ENCODE measurements at places on chromosomes 1 and 21.
A peak's percentile ranks its signal among the peaks of the same experiment; 100 is the strongest.

- DNase-seq, result no peak
Observed at GRCh38 chr1:89757532-89757931, 63.3 kb upstream of the LRRC8D start.

DNA sequence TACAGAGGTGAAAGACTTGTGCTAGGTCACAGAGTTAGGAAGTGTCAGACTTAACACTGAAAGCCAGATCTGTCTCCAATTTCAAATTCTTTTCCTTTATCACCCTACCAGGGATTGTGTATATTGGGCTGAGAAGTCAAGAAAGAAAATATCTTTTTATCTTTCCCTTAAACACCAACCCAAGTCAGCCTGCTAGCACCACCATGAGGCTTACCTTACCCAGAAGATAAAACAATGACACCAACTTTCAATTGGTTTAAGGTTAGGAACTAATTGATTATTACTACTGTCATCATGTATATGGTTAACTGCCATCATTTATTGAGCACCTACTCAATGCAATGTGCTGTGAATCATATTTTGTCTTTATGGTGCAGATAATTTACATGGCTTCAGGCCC is 178.9 kb upstream of the FOXD3 start:
- no peak for DNase-seq

DNA sequence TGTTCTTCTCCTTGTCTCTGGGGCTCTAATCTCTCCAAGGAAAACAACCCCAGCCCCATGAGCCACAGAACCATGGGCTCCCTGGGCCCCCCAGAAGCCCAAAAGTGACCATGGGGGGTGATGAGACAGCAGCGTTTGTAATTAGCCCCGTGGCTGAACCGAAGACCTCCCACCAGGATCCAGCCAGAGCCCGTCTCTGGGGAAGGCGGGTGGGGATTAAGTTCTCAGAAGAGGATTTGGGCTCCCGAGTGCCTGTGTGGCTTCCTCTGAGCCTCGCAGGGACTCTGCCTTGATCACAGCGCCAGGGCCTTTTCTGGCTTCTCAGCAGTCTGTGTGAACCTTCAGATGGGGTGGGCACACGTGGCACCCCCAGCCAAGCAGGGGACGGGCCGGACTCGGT is 77.0 kb downstream of the ALPL start:
- no peak for DNase-seq

DNA sequence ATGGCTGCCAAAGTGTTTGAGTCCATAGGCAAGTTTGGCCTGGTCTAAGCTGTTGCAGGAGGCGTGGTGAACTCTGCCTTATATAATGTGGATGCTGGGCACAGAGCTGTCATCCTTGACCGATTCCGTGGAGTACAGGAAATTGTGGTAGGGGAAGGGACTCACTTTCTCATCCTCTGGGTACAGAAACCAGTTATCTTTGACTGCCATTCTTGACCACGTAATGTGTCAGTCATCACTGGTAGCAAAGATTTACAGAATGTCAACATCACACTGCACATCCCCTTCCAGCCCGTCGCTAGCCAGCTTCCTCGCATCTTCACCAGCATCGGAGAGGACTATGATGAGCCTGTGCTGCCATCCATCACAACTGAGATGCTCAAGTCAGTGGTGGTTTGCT is 215.8 kb upstream of the JUN start:
- no peak for DNase-seq

DNA sequence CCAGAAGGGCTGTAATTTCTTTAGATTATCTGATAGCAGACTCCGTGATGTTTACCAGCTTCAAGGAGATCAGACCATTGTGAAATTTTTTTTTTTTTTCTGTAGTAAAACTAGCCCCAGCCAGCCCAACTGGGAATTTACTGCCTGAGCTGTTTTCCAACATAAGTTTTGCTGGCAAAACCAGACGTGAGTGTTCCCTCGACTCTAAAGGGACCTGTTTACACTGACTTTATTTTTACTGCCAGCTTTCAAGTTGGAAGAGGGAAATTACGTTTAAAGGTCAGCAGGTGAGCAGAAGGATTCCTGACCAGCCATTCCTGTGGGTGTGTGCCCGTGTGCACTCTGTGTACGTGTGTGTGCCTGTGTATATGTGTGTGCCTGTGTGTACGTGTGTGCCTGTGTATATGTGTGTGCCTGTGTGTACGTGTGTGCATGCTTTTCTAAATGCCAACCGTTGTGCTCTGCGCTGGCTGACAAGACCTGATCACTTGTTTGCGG is 374 bp downstream of the MAB21L3 start:
- no peak for DNase-seq

DNA sequence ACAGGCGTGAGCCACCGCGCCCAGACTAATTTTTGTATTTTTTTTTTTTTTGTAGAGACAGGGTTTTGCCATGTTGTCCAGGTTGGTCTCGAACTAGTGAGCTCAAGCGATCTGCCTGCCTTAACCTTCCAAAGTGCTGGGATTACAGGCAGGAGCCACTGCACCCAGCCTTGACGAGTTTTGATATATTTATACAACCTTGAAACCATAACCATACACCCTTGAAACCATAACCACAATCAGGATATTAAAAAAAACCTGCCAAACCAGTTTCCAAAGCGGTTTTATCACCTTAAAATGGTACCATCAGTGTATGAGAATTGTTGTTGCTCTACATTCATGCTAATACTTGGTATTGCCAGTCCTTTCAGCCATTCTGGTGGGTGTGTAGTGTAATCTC is 3.7 kb upstream of the PHACTR4 start:
- DNase-seq, result no peak

- no peak for DNase-seq
Observed at GRCh38 chr1:1181938-1182410, 8.3 kb downstream of the TTLL10 start.

GRCh38 chr1:219352961-219353651 is 179.4 kb downstream of the LYPLAL1 start:
- DNase-seq, result no peak

- DNase-seq, result no peak
Observed at GRCh38 chr1:152924191-152924590, 15.8 kb downstream of the IVL start.

DNA sequence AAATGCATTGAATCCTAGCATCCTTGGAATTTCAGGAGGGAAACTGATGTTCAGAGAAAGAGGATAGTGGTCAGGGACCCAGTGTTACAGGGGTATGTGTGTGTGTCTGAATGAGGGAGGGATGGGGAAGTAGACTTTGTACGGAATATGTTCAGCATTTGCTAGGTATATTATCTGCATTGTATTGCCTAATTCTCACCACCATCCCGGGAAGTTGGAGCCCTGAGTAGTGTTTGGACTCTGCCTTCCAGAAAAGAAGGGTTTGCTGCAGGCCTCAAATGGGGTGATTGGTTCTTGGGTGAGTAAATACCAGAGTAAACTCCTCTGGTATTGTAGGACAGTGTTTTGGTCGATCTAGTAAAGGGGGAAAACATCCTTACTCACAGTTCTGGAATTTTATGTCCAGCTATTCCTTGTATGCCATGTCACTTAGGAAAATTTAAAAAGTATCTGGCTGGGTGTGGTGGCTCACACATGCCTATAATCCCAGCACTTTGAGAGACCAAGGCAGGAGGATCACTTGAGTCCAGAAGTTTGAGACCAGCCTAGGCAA is 7.1 kb upstream of the ZNF496 start:
- DNase-seq, result peak; percentile 33

DNA sequence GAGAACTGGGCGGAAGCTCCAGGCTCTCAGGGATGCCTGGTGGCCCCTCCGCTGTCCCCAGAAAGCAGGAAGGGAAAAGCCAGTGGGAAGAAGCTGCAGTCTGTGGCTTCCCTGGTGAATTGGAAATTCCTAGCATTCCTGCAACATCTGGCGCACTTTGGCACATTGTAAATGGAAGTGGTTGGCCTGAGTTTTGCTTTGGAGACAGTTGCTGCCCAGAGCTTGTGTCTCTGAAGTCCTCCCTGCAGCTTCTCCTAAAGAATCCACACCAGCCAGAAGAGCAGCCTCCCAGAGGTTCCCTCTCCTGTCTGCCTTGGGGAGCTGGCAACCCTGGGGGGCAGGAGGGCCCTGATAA is 48.2 kb downstream of the ARHGEF10L start:
- peak; percentile 64 for DNase-seq

DNA sequence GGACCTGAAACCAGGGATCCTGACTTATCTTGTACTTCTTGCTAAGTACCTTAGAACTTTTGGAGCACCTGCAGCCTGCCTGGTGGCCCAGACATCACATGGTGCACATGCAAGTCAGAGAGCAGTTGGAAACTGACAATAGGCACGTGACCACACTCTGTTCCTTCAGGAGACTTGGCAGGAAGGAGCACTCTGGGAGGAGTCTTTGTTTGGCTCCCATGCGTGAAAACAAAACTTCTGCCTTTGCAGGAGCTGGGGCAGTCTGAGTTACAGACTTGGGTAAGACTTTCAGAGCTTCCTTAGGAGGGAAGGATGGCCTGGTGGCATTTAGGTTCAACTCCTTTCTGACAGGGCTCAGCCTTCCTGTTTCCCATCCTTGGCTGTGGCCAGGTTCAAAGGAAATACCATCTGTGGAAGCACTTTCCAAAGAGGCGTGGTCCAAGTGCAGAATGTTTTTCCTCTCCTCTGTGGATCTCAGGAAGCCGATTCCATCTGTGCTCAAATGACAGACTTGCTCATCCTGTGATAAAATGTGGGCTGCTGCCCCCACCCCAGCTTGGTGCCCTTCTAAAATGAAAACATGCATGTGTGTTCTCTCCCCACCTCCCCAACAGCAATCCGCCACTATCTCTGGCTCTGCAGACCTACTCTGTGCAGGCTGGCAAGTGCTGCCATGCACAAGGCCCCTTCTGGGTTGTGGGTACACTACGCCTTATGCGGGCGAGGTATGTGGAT is 14.1 kb upstream of the ZNF436 start:
- DNase-seq, result no peak

DNA sequence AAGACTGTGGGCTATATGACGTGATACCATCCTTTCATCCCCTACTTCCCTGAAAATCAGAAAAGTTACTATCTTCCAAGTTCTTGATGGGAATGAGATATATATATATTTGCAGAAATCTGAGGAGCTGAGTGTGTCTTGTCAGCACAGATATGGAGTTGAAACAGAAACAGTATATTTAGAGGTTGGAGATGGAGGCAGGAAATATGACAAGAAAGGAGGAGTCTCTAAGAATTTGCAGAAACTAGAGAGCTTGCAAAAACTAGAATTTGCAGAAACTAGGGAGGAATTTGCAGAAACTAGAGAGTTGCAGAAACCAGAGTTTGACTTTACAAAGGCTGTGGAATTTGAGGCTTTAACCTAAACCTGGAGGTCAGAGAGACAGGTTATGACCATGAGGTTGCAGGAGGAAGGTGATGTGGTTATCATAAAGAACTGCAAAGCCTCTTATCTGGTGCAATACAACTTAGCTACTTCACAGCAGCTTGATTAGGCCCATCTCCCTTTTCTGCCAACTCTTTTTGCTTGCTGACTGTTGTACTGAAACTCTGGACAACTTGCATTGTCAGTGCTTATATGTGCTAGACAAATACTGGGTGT is 22.3 kb downstream of the XCL2 start:
- no peak for DNase-seq

DNA sequence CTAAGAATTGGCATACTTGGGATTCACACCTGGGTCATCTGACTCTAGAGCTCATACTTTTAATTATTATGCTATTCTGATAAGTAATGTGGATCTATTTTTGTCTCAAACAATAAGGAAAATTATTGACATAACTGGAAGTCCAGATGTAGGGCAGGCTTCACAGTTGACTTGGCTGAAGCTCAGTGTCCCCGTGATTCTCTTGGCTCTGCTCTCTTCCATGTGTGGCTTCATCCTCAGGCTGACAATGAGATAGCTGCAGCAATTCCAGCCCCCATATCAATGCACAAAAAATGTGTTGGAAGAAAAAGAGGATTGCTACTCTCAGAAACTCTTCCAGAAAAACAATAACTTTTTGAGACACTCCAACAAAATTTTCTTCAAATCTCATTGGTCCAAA is 23.8 kb downstream of the HSD11B1 start:
- DNase-seq, result no peak

DNA sequence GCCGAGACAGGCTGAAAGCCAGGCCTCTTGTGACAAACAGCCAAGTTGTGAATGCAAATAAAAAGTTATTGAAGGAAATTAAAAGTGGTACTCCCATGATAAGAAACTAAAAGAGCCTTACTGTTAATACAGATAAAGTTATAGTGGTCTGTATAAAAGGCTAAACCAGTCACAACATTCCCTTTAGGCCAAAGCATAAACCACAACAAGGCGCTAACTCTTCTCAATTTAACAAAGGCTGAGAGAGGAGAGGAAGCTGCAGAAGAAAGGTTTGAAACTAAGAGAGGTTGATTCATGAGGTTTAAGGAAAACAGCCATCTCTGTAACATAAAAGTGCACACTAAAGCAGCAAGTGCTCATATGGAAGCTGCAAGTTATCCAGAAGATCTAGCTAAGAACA is 10.7 kb downstream of the C1orf105 start:
- no peak for DNase-seq

DNA sequence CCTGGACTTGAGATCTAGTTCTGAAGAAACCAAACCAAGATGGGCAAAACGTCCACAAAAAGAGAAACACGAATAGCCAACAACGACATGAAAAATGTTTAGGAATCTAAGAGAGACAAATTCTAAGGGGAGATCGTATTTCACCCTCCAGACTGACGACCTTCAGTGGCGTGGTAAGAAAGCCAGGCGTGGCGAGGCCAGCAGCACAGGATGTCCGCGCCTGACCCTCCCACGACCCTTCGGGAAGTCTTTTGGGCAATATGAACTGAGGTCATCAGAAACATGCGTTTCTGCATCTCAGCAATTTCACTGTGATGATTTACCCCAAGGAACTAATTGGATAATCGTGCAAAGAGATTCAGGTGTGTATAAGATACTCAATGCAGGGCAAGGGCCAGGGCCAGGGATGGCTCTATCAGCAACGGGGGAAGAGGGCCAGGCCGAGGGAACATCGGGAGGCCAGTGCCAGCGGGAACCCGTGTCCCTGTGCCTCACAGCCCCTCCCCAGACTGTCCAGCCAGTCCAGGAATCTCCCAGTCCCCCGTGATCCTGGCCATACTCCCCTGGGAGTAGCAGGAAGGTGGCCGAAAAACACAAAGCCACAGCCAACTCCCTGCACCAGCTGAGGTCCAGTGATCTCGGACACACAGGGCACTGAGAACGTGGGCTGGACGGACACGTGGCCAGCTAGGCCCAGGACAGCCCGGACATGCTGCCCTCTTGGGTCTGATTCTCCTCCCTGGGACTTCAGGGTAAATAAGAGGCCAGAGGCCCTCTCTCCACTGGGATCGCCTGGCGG is 53.6 kb upstream of the ADARB1 start:
- DNase-seq, result no peak

GRCh38 chr1:44220001-44220751 is 6.9 kb downstream of the DMAP1 start:
- no peak for DNase-seq

GRCh38 chr1:98651116-98651632 is 10.3 kb upstream of the SNX7 start:
- DNase-seq, result no peak

GRCh38 chr21:25626757-25627156 is 12.3 kb upstream of the JAM2 start:
- peak; percentile 14 for DNase-seq
